ENCODE measurements at places on chromosomes 16 and 17. TPM values are rescaled to one million over a fixed set of nuclear protein-coding genes. Genes with fewer than 3 reads are reported as not detected.

The EVPL gene
- not detected for total RNA-seq

DNA sequence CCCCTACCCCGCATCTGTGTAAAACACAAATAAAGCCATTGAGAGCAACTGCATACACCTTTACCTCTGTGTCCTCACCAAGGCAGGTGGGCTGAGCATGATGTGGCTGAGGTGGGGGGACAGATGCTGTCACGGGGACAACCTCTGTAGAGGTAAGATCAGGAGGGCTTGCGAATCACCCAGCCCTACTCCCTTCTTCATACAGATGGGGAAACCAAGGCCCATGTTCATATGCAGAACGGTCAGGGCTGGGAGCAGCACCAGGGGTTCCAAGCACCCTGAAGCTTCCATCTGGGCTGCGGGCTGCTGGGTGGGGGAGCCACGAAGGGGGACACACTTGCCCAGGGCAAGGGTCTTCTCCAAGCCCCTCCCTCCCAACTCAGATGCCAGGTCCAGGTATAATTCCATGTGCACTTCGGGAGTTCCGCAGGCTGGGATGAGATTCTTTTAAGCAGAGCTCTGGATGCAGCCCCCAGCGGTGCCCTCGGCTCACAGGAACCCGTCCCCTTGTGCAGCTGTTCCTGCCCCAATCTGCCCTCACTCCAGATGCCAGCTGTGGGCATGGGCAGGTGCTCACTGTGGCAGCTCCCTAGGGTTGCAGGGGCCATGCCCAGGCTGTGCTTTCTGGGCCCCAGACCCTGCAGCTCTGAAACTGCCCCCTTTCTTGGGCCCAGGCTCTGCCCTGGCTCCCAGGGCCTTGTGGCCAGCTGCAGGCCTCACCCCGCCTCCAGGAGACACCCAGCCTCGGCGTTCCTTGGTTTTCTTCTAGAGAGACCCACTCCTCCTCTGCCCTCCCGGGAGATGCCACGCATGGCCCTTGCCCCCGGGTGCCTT, 9.6 kb downstream of the CTRB1 start:
- DNase-seq: no peak

The GRB7 gene
- not detected for total RNA-seq

DNA sequence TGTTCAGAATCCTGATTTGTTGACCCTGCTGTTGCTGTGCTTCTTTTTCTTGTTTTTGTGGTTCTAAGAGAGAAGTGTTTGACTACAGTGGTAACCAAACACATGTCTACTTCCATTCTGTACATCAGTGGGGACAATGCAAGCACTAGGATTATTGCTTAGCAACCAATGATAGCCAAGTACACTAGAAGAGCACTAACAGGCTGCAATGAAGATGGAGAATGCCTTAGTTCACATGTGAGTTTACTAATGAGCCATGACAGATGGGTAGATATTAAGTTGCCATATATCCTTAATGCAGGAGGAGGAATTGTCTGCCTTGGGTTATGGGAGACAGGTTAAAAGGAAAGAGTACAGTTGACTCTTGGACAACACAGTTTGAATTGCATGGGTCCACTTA, 8.3 kb downstream of the EFCAB5 start:
- DNase-seq: no peak

The GGA3 gene
- total RNA-seq: 10.2 TPM

- DNase-seq: no peak
Observed at GRCh38 chr17:19707728-19708221, 8.6 kb downstream of the SLC47A2 start.

The PRSS33 gene
- total RNA-seq: not detected

- no peak for DNase-seq
Observed at GRCh38 chr17:58811290-58811689, 55.6 kb downstream of the PPM1E start.

DNA sequence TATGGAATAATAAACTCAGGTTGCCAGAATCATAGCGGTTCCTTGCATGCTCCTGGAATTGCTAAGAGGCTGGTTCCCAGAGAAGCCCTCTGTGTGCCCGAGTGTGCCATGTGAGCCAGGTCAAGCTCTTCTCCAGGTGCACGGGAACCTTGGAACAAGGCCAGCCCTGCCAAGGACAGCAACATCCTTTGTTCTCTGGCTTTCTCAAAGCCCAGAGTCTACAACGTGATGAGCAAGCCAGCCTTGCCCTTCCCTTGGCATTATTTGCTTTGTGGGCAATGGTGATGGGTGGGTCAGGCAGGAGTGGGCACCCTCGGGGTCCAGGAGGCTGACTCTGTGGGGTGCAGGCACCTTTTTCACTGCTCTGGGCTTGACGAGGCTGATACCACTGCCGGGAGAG, 14.2 kb upstream of the SEC14L1 start:
- DNase-seq: no peak

DNA sequence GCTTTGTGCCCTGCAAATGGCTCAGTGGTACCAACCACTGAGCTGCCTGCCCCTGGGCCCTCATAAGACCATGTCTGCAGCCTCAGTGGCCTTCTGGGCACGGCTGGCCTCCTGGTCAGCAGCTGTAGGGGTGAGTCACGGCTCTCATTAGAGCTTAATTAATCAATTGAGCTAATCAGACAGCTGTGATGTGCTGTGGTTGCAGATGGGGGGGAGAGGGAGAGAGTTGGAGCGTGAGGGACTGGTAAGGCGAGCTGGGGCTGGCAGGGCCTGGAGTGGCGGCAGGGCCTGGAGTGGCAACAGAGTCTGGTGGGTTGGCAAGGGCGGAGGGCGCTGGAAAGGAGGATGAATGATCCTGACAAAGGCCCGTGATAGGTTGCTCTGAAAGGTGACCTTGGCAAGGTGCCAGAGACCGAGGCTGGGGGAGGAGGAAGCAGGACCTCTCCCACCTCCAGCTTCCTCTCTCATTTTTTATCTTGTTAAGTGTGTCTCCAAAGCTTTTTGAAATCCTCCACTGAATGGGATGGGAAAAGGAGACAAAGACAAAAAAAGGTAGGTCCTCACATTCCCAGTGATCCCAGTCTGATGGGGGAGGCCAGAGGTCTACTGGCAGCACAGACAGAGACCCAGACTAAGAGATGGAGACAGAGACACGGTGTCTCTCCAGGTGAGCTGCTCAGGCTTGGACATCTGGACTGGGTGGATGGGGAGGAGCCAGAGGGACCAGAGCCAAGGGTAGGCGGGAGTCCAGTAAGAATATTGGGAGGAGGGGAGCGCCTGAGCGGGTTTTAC, 41.6 kb downstream of the DCAKD start:
- DNase-seq: no peak

The STAT5A gene
- total RNA-seq: 5.2 TPM

The HBA2 gene
- not detected for total RNA-seq

- DNase-seq: peak; percentile 40
Observed at GRCh38 chr16:80940069-80940856, 66.4 kb downstream of the CMC2 start.
